ENCODE measurements at places on chromosomes 5 and 9.

DNA sequence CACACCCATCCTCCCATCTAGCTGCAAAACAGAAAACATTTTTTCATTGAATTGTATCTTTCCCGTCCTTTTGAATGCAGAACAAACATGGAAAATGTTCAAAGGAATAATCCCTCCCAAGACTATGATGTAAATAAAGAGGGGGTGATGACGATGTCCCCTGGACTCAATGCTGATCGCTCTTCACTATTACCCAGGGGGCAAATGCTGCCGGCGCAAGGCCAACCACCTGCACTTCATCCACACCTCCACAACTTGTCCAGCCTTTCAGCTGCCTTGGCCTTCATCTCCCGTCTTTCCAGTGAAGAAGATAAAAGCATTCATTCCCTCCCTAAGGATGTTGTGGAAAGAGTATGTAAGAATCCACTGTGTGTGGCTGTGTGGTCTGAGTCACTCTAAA is 240.3 kb downstream of the AGTPBP1 start:
- DNase-seq: no peak

DNA sequence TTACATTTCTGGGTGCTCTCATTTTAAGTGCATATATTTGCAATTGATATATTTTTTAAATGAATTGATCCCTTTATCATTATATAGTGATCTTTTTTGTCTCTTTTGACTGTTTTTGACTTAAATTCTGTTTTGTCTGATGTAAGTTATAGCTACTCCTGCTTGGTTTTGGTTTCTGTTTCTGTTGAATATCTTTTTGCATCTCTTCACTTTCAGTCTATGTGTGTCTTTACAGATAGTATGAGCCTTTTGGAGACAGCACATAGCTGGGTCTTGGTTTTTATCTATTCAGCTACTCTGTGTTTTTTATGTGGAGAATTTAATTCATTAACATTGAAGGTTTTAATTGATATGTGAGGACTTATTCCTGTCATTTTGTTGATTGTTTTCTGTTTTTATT is 311.3 kb downstream of the SPATA31D1 start:
- DNase-seq: no peak

- no peak for DNase-seq
These were observed 56.5 kb downstream of the COL5A1 start for GRCh38 chr9:134698111-134698510.

DNA sequence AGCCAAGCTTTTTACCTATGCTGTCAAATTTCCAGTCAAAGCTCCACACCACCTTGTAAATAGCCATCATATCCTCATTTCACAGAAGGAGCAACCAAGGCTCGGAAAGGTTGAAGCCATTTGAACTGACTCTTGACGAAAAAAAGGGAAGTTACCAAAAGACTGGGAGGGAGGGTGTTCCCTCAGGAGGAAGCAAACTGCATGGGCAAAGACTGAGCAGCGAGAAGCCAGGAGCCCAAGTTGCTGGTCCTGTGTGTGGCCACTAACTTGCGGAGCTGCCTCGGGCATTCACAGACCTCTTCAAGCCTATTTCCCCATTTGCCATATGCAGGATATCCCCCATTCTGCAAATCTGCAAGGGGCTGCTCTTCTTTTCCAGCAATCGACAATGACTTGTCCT is 37.4 kb downstream of the TTLL11 start:
- no peak for DNase-seq

GRCh38 chr9:123795336-123795735 is 134.6 kb downstream of the DENND1A start:
- no peak for DNase-seq

GRCh38 chr9:1051210-1051583 is 1.0 kb downstream of the DMRT2 start:
- DNase-seq: no peak

- DNase-seq: no peak
These were observed 19.1 kb upstream of the IFNB1 start for GRCh38 chr9:21096901-21097255.

- DNase-seq: no peak
These were observed 33.1 kb downstream of the FANCC start for GRCh38 chr9:95284162-95285080.

Measured in stimulated activated CD4-positive, alpha-beta T cell treated with anti-CD3 and anti-CD28 coated beads, Interleukin-2, amount 100 ng/mL, for 24 hours (primary cell).